G401 (cell line): ENCODE measurements at places on chromosomes 6 and 20.

- DNase-seq: no peak
Observed at GRCh38 chr20:4787820-4788219, 66.1 kb downstream of the PRND start.

DNA sequence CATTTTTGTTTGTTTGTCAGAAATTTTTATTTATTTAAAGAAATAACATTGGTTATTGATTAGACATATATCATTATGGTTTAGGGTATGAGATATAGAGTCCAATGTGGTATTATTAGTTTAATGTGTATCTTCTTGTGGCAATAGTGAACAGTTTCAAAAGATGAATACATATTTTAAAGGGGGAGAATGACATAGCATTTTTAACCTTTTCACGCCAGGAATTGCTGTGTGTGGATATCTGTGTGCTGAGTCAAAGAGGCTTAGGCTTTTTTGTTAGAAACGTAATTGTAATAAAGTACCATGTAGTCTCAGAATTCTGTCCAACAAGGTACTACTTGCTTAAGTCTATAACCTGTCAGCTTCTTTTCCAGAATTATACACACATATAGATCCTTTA, 451.6 kb downstream of the ADGRB3 start:
- DNase-seq: no peak

GRCh38 chr6:41560431-41561192, 14.4 kb downstream of the FOXP4 start:
- DNase-seq: peak; percentile 43

DNA sequence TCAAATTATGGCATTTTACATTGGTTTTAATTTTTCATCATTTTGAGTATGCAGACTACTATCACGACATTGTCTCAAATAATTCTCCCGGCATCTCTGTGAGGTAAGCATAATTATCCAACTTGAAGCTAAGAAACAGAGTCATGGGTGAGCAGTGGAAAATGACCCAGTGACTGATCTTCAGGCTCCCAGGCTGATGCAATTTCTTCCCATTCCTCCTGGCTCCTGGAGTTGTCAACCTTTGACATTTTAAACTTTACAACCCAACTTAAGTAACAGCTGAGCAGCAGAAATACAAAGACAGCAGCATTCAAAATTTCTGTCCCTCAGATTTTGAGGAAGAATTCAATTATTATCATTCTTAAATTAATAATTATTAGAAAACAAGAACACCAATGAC, 13.7 kb upstream of the LAMA4 start:
- DNase-seq: no peak

DNA sequence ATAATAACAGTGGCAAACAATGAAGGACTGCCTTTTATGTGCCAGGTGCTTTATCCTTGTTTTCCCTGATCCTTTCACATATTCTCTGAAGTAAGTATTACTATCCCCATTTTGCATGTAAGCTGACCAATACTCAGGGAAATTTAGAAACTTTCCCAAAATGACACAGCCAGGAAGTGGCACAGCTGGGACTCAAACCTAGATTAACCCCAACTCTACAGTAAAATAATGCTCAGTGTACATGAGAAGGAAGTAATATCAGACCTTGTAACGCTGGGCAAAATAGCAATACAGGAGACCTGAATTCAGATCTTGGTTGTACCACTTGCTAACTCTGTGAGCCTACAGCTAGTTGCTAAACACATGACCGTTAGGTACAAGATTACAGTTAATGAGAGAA, 26.8 kb upstream of the NRSN1 start:
- no peak for DNase-seq

- no peak for DNase-seq
Observed at GRCh38 chr6:52524918-52525317, 51.9 kb downstream of the TRAM2 start.

GRCh38 chr20:31870726-31871617, 538 bp downstream of the TTLL9 start:
- no peak for DNase-seq

GRCh38 chr6:163630572-163630971, 216.1 kb downstream of the QKI start:
- DNase-seq: no peak

DNA sequence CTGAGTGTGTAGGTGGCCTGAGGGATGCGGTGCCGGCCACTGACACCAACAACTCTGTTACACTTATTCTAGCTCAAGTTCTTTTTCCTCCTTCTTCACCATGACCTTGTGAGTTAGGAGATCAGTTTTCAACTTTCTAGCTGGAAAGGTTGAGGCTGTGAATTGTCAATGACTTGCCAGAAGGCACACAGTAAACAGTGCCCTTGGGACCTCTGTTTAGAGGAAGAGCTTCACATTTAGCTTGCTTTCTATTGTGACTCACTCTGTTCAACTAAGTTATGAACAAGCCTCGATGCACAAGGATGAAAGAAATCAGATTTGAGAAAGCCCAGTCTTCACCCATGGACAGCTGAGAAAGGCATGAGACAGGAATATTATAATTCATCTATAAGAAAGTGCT, 455.6 kb downstream of the MAFB start:
- DNase-seq: no peak

- no peak for DNase-seq
Observed at GRCh38 chr6:158686311-158686710, 36.5 kb downstream of the SYTL3 start.

DNA sequence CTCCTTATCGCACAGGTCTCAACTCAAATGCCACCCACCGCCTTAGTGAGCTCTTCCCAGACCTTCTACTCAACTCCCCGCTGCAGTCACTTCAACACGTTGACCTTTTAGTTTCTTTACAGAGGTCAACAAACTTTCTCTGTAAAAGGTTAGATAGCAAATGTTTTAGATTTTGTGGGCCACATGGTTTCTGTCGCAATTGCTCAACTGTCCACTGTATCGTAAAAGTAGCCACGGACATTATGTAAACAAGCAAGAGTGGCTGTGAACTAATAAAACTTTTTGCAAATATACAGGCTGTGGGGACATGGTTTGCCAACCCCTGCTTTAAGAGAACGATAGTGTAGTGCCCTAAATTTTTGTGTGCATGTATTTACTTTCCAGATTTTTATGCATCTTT, 247.6 kb upstream of the TSHZ2 start:
- no peak for DNase-seq

- no peak for DNase-seq
Observed at GRCh38 chr20:57387945-57388371, 3.2 kb upstream of the RBM38 start.

- DNase-seq: no peak
Observed at GRCh38 chr6:167892835-167893815, 66.4 kb downstream of the AFDN start.

DNA sequence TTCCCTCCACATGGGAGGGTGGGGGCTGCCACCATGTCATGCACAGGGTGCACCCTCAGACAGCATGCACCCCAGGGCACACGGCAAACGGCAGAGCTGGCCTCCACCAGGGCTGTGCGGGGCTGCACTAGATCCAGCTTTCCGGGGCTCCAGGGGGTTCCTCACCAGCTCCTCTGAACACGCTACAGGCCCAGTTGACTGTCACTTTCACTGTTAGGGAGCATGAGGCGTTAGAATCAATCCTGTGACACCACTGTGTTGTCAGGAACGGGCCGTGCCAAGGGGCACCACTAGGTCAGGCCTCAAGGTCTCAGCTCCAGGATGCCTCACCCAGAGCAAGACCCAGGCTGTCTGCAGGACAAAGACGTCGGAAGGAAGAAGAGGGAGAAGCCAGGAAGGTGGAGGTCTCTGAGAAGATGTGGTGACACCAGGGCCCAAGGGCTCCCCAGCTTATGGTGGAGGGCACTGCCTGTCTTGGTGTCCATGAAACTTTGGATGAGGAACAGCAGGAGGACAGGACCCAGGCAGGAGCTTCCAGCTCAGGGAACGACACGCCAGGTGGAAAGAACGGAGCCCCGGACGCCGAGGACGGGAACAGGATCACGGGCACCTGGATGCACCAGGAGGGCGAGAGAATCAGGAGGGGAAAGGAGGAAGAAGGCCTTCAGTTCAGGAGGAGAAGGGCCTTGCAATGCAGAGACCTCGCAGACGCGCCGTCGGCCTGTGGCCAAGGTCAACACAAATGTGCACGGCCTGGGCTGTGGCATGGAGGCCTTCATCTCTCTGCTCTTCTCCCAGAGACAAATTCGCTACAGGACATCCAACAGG, 49.5 kb downstream of the YTHDF1 start:
- no peak for DNase-seq

GRCh38 chr20:63577317-63577894, 3.4 kb upstream of the HELZ2 start:
- DNase-seq: peak; percentile 63

DNA sequence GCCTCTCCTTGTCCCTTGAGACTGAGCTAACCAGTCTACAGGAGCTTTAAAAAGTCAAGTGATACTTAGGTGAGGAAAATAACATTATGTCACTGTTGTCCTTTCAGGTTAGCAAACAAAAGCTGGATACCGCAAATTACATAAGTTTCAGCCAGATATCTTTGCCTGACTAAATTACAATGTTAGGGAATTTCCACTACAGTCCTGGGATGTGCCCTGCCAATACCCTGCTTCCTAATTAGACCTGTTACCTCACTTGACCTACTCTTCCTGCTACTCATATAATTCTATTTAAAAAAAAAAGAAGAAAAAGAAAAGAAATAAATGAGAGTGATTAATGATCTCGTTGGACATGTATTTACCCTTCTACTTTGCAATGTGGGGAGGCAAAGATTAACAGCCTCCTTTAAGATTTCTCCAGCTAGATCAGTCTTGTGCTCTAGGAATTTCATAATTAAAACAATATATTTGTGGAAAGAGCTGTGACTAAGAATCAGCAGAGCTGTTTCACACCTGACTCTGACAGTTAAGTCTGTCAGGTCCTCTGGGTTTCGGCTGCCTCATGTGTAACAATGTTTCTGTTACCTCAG, 318.9 kb downstream of the HDGFL1 start:
- no peak for DNase-seq

- peak; percentile 6 for DNase-seq
Observed at GRCh38 chr6:112502351-112503090, 155.4 kb downstream of the RFPL4B start.

DNA sequence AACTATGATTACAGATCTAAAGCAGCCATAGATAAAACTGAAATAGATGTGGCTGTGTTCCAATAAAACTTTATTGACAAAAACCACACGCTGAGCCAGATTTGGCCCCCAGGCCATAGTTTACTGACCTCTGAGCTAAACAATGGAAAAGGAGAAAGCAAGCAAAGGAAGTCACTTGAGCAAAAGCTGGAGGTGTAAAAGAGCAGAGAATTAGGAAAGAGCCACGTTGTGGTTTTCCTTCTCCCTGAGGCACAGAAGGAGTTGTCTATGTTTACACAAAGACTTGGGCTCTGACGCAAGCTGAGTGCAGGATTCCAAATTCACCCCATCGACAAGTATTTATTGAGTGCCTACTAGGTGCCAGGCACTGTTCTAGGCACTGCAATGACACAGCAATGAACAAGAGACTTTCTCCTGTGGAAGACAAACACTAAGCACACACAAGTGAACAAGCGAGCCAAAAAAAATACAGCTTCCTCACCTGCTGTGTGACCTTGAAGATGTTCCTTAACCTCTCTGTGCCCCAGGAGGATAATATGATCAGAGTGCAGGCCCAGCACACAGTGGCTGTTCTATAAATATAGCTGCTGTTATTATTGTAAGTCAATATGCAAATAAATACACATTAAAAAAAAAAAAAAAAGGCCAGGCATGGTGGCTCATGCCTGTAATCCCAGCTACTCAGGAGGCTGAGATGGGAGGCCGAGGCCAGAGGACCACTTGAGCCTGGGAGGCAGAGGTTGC, 75.4 kb upstream of the PTPN1 start:
- DNase-seq: no peak

- no peak for DNase-seq
Observed at GRCh38 chr6:86942769-86943516, 5.6 kb downstream of the HTR1E start.

DNA sequence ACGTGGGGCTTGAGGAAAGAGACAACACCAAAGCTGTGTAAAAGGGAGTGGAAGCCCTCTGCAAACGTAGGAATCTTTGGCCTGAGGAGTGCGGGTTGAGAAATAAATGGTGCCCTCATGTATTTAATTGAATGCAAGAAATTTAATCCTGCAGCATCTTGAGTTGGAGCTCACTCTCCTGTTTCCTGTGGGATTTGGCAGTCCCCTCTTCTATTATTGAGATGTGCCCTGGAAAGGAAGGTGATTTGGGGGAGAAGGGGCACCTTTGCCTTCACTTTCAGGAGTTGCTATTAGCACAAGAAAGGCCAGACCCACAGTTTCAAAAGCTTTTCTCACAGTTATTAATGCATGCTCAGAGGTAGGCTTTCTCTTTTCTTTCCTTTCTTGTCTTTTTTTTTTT, 201.4 kb upstream of the HDDC2 start:
- no peak for DNase-seq

GRCh38 chr20:63117151-63117550, 98.8 kb downstream of the YTHDF1 start:
- no peak for DNase-seq

GRCh38 chr20:57620999-57621398, 773 bp upstream of the ZBP1 start:
- DNase-seq: no peak

- no peak for DNase-seq
Observed at GRCh38 chr6:106192824-106193223, 106.7 kb downstream of the PRDM1 start.

DNA sequence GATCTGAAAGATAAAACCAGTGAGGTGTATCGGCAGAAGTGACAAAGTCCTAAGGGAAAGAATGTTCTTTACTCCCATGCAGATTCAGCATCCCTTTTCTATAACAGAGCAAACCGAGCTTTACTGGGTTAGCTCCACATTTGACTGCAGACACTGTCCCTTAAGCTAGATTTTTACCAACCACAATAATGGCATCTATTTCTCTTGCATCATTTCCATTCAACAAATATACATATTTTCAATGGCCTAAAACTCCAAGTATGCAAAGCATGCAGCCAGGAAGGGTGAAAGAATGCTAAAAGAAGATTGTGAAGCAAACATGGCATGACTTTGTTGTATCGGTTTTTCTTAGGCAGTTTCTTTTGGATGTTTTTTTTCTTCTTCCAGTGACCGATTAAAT, 255.4 kb downstream of the OGFRL1 start:
- DNase-seq: no peak

DNA sequence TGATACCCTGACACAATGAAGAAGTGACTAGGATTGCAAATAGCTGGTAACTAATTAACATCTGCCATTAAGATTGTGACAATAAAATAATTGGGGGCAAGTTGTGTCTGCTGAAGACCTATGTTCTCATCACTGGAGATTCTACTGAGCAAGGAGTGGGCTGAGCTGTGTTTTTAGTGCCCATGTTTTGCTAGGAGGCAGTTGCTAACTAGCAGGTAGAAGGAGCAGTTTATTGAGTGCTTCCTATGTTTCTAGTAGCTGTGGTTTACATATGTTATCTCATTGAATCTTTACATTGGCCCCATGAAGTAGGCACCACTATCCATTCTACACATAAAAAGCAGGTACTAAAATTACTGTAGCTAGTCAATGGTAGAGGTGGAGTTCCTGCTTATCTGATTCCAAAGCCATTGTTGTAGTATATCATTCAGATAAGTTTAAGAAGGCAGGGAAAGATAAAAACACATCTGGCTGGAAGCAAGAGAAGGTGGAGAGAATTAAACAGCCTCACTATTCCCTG, 2.8 kb upstream of the MEP1A start:
- no peak for DNase-seq
